OCI-M1 (cell line): ENCODE measurements at places on chromosomes 5 and 9.

GRCh38 chr5:93421468-93421867 is 159.6 kb downstream of the NR2F1-AS1 start:
- DNase-seq, result no peak

DNA sequence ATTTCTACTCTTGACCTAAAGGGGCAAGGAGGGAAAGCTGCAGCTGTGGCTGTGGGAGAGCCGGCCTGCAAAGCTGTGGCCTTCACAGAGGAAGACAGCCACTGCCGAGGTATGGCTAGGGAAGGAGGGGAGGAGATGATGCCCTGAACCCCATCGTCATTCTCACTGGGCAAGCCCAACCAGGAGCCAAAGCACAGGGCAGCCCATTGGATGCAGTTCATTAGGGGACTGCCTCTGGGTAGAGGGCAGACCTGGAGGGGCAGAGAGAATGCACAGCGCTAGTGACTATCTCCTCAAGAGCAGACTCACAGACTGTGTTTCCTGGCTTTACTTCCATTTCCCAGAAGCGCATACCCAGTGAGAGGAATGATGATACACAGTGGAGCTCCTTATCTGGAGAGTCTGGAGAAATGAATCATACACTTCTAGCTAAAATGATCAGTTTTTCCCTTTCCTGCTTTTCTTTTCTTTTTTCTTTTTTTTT is 47.2 kb upstream of the TTC23L start:
- no peak for DNase-seq

- DNase-seq, result no peak
These were observed 132.8 kb downstream of the INSYN2B start for GRCh38 chr5:169847519-169847918.

- DNase-seq, result no peak
These were observed 35.9 kb upstream of the GAS1 start for GRCh38 chr9:86983249-86983619.

DNA sequence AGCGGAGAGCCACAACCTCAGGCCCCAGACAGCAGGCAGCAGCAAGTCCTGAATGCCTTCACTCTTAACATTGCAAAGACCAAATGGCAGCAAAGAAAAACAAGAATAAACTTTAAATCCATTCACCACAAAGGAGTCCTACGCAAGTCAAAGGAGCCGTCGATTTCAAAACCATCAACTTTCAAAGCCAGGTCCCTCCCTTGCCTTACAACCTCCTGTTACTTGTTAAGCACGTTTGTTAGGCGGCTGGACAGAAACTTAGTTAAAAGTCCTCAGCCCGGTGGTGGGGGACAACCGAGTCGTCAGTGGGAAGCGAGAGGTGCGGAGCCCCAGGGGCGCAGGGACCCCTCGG is 938 bp downstream of the LPAR1 start:
- no peak for DNase-seq

GRCh38 chr5:74035521-74035937 is 409.5 kb downstream of the ARHGEF28 start:
- peak; percentile 29 for DNase-seq

- no peak for DNase-seq
These were observed 372.1 kb upstream of the C9orf72 start for GRCh38 chr9:27945386-27945785.

DNA sequence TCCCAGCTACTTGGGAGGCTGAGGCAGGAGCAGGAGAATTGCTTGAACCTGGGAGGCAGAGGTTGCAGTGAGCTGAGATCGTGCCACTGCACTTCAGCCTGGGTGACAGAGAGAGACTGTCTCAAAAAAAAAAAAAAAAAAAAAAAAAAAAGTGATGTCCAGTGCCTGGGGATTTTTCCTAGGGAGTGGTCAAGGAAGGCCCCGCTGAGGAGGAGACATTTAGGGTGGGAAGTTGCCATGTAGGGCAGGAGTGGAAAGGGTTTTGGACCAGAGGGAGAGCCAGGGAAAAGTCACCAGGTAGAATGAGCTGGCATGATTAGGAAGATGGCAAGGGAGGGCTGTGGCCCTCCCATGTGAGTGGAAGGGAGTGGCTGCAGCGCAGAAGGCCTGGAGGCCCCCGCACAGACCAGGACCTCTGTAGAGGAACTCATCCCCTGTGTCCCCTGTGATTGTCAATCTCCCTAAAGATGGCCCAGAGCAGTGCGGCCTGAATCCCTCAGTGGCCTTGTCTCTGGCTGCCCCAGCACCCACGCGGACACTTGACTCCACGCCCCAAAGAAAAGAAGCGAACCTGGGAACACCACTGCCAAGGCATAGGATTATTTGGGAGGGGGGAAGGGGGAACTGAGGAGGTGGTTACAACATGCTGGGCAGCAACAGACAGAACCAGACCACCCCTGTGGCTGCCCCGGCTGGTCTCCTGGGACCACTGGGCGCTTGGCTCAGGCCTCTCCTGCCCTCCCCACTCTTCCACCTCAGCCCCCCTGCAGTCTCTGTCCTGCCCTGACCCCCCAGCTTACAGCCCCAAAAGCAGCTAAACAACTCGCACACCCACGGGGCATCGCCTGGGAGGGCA is 2.6 kb upstream of the SQSTM1 start:
- no peak for DNase-seq

DNA sequence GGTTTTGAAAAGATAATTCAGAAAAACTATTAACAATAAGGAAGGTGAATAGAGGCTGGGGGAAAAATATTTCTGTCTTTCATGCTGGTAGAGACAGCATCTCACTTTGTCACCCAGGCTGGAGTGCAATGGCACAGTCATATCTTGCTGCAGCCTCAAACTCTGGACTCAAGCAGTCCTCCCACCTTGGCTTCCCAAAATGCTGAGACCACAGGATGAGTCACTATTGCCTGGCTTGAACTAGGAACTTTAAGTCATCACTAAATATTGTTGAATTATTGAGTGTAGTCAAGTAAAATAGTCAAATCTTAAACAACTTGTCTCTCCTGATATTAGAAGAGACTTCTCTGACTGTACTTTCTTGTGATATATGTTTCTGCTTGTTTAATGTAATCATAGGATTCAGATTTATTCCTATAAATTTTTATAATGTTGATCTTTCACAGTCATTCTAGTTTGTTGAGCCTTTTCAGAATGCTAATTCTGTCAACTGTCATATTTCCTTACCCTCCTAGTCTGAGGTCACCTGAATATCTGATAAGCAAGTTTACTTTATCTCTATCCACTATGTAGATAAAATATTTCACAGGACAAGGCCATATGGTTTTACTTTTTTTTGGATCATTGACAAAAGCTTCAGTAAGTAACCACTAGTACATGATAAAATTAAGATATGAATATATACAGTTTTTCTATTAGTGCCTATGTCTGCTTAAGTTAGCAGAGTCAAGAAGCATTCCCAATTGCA is 1696.5 kb downstream of the MAT2B start:
- DNase-seq, result peak; percentile 90

DNA sequence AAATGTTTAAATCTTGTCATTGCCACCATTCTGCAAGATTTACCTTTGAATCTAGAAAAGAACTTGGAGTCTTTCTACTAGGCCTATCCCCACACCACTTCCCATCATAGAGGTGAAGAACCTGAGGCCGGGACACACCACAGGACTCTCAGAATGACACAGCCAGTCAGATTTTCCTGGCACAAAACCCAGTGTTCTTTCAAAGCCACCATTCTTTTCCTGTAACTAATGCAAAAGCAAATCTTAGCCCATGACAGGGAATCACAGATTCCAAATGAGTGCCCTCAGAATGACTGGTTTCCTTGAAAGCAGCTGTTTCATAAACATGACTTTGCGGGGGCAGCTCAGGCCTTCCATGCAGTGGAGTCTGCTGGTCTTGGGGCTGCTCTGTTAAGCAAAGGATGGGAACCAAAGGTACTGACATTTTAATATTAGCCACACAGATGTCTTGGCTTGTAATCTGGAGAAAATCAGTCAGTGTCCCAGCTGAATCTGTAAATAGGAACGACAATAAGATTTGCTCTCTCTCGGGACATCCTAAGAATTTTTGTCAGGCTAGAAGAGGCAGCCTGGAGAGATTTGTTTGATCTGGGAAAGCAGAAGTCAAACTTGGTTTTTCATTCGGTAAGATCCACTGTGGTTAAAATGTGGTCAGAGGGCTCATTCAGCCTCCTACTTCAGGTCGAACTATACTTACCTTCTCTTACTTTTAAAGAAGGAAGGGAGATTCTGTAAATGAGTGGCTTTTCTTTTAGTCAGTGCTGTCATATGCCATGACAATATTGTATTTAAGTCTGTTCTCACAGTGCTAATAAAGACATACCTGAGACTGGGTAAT is 115.1 kb downstream of the PALM2AKAP2 start:
- DNase-seq, result peak; percentile 54

GRCh38 chr9:69468380-69468779 is 143.4 kb downstream of the ENTREP1 start:
- DNase-seq, result no peak

DNA sequence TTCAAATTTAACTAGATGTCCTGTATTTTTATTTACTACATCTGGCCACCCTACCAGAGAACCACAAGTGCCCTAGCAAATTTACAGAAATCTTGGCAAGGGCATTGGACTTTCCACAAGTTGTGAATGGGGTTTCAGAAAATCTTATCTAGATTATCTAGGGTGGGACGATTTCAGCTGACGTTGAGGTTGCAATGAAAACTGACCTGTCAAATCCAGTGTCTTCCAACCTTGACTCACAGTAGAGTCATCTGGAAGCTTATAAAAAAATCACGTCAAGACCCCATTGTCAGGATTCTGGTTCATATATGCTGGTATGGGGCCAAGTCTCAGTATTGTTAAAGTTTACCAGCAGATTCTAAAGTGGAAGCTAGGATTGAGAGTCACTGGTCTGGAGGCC is 109.6 kb upstream of the ACTBL2 start:
- DNase-seq, result no peak

DNA sequence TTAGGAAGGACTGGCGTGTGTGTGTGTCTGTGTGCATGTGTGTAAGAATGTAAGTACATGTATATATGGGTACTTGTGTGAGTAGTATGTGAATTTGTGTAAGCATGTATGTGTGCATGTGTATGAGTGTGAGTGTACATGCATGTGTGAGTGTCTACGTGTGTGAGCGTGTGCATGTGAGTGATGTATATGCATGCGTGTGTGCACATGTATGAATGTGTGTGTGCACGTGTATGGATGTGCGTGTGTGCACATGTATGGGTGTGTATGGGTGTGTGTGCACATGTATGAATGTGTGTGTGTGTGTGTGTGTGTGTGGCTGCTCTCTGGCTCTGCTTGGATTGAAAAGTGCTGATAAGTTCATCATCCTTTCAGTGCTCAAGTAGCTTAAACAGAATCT is 154.5 kb downstream of the TENT4A start:
- no peak for DNase-seq

DNA sequence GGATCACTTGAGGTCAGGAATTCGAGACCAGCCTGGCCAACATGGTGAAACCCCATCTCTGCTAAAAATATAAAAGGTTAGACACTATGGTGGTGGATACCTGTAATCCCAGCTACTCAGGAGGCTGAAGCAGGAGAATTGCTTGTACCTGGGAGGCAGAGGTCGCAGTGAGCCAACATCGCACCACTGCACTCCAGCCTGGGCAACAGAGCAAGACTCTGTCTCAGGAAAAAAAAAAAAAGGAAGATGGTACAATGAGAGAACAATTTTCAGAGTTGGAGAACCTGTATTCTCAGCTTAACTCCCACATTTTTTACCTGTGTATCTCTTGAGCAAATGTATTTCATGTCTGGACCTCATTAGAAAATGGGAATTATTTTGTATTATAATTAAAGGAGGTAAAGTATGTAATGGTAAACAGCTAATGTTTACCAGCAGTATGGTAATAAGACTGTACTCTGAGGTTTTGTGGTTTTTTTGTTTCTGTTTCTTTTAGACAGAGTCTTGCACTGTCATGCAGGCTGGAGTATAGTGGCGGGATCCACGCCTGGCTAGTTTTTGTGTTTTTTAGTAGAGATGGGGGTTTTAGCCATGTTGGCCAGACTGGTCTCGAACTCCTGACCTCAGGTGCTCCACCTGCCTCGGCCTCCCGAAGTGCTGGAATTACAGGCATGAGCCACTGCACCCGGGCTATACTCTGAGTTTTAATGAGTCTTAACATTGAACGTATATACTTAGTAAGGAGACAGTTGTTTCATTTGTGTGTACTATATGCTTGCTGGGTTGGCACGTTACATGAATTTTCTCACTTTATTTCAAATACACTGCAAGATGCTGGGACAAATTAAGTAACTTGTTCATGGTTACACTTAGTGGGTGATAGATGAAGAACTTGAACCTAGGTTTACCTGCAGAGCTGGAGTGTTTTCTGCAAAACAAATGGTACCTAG is 16.2 kb downstream of the UHRF2 start:
- peak; percentile 100 for DNase-seq

GRCh38 chr5:97576956-97577355 is 393.9 kb upstream of the RIOK2 start:
- no peak for DNase-seq

- no peak for DNase-seq
These were observed 41.3 kb downstream of the NACC2 start for GRCh38 chr9:136053757-136054142.

GRCh38 chr9:132182314-132183091 is 20.6 kb downstream of the NTNG2 start:
- DNase-seq, result no peak

DNA sequence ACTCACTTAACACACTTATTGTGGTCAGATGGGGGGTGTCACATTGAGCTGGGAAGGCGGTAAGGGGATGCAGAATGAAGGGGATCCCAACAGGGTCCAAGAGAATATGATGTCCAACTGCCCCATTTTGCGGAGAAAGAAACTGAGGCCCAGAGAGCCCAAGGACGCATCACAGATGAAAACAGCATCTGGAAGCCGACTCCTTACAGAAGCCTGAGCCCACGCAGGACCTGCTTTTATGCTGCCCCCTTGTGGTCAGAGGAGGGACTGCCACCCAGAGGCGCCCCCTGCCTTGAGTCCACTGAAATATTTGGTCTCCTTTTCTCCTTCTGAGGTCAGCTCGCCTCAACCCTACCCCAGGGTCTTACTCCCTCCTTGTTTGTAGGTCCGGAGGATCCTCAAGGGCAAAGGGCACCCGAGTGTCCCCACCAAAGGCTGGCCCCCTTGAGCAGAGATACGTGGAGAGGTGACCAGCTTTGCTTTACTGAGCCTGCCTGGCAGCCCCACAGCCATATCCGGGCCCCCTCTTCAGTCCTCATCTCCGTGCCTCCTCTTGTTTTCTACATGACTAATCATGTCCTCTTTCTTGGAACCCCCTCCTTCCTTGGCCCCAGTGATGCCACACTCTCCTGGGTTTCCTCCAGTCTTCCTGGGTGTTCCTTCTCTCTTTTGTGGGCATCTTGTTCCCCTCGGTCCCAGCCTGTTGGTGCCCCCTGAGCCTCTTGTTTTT is 30.0 kb upstream of the TTLL11 start:
- peak; percentile 90 for DNase-seq

GRCh38 chr5:64979531-64979930 is 210.8 kb downstream of the CWC27 start:
- no peak for DNase-seq
